Activated CD8-positive, alpha-beta memory T cell treated with anti-CD3 and anti-CD28 coated beads for 4 hours (primary cell): ENCODE measurements at places on chromosomes 1 and 21.

- DNase-seq = no peak
Measured at GRCh38 chr1:36968730-36969129, 65.6 kb downstream of the GRIK3 start.

DNA sequence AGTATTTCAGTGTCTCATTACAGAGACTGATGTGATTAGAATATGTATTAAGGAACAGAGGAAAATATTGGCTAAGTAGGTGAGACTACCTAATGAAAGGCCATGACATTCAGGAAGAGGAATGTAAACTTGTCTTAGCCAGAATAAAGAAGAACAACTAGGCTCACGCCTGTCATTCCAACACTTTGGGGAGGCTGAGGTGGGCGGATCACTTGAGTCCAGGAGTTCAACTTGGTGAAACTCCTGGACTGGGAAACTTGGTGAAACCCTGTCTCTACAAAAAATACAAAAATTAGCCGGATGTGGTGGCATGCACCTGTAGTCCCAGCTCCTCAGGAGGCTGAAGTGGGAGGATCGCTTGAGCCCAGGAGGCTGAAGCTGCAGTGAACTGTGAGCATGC, 14.8 kb upstream of the CACYBP start:
- DNase-seq = no peak

DNA sequence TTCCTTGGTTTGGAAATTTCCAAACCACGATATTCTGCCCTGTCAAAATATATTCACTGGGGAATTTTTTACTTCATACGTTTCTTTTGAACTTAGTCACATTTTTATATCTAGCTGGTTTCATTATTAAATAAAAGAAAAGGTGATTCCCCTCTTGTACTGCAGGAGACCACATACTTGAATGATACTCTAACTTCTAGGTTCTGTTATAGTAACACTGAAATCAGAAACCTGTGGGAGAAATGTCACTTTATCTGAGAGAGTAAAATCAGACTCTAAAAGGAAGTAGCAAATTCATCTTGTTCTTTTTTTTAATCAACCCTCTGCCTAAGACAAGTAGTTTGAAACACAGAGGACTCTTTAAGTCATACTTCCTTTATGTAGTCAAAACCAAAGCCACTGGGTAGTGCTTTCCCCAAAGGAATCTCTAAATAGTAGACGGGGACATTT, 34.4 kb downstream of the MRPL39 start:
- DNase-seq = no peak

DNA sequence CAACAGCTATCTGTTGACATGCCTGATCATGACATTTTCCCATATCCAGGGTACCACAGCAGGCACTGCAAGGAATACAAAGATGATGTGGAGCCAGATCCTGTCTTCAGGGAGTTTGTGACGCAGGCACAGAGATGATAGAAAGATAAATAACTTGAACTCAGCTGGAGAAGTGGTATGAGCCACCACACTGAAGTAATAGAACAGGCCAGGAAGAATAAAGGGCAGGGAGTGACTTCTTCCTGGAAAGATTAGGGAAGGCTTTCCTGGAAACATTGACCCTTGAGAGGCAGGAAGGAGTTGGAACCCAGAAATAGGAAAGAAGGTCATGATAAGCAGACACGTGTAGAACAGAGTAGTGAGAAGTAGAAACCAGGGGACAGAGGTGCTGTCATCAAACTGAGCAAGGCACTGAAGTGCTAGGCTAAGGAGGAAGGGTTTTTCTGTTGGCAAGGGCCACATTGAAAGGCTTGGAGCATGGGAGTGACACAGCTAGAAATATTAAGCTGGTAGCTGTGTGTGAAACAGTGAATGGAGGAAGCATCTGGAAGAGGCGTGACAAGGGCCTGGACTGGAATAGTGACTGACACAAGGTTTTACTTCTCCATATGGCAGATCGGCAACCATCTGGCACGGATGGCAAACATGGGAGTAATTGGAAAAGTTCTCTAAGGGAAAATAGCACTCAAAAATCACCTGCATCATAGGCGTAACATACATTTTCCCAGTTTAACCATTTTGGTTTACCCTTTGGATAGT, 68.4 kb downstream of the AK5 start:
- DNase-seq = no peak

GRCh38 chr1:47885062-47885830, 111.9 kb downstream of the TRABD2B start:
- no peak for DNase-seq

DNA sequence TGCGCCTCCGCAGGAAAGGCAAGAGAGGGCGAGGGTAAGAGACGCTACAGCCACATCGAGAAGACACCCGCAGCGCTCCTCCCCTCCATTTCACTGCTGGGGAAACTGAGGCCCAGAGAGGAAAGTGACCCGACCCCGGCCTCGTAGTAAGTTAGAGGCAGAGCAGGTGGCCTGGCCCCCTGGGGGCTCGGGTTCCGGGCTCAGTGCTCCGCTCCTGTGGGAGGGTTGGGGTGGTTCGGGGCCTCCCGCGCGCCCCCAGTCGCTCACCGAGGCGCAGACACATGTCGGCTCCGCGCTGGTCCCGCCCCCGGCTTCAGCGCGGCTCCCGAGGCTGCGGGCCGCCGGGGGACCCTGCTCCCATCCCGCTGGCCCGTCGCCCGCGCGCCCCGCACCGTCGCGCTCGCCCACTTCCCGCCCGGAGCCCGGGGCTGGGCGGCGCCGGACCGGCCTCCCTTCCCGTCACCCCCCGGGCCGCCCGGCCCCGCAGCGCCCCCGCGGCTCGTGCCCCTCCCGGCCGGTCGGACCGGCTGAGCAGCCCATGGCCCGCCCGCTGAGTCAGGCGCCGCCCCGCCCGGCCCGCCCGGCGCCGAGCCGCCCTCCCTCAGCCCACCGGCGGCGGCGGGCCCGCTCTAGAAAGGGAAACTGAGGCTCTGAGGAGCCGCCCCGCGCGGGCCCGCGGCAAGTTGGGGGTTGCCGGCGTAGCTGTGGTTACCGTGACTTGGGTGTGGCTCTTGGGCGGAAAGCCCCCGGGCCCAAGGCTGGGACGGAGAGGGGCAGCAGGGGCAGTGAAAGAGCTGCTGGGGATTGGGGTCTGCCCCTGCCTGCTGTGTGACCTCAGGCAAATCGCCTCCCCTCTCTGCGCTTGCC, at the start of gene TMEM54:
TSS of gene TMEM54 (minus strand) at position 434 of the 867 bp plus-strand sequence. CDS start at position 283, 151 bp downstream.
- DNase-seq = no peak

DNA sequence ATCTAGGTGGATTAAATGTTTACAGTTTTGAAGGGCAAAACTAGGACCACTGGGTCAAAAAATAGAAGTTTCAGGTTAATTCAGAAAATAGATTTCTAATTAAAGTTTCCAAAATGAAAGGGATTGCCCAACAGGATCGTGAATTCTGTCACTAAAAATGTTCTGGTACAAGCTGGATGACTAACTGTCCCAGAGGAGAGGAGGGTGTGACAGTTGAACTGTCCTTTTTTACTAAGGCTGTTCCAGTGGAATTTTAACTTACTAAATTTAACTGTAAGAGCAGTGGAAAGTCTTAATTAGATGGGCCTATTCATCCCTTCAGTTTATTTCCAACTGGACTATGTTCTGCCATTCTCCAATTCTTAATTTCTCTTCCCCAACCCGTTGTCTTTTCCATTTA, 7.2 kb downstream of the SNX7 start:
- DNase-seq = no peak

DNA sequence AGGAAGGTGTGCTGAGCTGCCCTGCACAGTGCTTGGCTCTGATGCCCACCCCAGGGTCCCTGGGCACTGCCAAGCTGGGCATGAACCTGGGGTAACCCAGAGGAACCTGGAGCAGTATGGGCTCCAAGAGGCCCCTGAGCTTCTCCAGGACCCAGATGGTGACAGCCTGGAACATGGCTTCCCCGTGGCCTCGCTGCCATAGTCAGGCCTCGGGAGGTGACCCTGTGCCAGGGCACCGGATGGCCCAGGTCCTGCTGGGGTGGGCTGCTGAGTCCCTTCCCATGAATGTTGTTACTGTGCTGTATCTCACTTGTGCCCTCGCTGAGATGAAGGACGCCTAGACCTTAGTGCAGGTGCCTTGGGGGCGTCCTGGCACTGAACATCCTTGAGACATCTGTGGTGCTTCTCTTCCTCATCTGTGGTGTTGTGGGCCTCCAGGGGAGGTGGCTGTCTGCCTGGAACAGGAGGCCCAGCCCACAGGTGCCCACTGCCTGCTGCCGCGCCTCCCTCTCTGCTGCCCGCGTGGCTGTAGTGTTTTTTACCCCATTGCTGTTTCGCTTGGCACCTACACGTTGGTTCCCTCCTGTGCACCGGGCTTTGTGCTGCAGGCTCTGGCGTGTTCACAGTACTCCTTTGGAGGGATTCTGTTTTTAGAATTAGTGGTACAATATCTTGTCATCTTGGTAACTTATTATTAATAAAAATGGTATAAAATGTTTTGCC, 160.3 kb downstream of the PCBP3 start:
- DNase-seq = no peak

- DNase-seq = no peak
Measured at GRCh38 chr1:114062477-114063099, 83.3 kb downstream of the OLFML3 start.

GRCh38 chr1:24043345-24044032, 63.4 kb upstream of the SRSF10 start:
- no peak for DNase-seq

GRCh38 chr1:175508320-175509110, 234.9 kb downstream of the TNR start:
- no peak for DNase-seq

- no peak for DNase-seq
Measured at GRCh38 chr1:194167956-194168640, 981.7 kb upstream of the B3GALT2 start.

DNA sequence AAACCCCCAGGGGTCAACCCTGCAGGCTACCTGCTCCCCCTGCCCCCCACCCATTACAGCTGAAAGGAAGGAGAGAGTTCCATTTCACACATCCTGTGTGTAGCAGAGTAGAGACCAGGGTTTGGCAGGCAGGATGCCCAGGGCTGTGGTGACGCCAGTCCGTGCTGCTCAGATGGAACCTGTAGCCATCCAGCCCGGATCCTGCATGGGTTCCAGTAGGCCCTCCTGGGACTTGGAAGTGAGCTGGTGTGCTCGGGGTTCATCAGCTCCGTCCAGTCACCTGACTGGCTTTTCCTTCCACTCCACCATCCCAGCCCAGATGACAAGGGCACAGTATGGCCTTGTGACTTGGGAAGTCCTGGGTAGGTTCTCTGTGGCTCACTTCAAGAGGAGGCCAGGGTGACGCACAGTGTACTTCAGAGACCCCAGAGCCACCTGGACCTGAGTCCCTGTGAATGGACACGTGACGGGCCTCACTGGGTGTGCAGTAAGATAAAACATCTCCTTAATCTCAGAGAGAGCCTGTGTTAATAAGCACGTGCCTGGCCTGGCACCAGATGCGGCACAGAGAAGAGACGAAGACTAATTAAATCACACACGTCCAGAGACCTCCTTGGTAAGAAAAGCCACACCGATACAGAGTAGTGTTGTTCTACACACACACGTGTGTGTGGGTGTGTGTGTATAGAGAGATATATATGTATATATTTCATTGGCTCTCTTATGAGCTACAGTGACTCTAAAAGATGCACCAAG, 16.0 kb downstream of the ITPKB start:
- DNase-seq = no peak

GRCh38 chr1:229254910-229255541, 15.9 kb upstream of the RAB4A start:
- DNase-seq = no peak

DNA sequence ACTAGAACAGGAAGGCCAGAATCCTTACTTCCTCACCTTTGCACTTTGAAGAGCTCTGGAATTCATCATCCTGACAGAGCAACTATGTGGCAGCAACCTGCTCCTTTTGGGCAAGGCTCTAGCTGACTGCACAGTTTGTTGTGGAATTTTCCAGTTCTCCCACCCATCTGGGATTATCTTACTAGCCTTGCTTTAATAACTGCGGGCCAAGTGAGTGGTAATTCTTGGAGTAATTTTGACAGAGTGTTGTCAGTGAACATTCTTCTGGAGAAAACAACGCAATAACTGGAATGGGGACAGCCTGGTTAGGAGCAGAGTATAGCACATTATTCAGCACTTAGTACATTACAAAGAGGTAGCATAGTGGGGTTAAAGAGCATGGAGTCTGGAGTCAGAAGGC, 75.3 kb downstream of the NTMT2 start:
- no peak for DNase-seq
